ENCODE measurements at places on chromosomes 16 and 17. TPM values are rescaled to one million over a fixed set of nuclear protein-coding genes. Genes with fewer than 3 reads are reported as not detected.

GRCh38 chr17:66602659-66603384, 232.1 kb upstream of the CACNG5 start:
- DNase-seq = peak; percentile 24

BCL7C gene
- total RNA-seq = 48.3 TPM

DNA sequence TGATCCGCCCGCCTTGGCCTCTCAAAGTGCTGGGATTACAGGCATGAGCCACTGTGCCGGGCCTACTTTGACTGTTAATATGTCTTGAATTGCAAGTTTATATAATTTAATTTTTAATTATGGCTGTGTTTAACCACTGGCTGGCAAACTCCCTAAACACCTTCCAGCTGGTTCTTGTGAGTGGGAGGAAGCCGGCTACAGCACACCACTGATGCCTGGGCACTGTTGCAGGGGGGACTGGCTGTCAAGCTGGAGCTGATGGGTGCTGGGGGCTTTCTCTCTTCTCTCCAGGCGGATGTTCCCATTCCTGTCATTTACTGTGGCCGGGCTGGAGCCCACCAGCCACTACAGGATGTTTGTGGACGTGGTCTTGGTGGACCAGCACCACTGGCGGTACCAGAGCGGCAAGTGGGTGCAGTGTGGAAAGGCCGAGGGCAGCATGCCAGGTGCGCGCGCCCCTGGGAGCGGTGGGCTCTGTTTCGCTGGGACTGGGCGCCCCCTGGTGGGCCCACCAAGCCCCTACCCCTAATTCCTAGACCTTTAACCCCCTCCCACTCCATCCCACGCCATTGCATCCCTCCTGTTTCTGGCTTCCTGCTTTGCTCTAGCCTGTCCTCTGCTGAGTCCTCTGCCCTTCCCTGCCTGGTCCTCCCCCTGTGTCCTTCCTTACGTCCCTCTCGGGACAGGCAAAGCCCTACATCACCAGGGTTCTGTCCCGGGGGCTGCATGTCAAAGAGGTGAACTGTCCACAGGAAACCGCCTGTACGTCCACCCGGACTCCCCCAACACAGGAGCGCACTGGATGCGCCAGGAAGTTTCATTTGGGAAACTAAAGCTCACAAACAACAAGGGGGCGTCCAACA, 9.5 kb downstream of the TBX21 start:
- no peak for DNase-seq

- no peak for DNase-seq
These were observed 114.7 kb downstream of the IRX5 start for GRCh38 chr16:55045329-55045728.

DNA sequence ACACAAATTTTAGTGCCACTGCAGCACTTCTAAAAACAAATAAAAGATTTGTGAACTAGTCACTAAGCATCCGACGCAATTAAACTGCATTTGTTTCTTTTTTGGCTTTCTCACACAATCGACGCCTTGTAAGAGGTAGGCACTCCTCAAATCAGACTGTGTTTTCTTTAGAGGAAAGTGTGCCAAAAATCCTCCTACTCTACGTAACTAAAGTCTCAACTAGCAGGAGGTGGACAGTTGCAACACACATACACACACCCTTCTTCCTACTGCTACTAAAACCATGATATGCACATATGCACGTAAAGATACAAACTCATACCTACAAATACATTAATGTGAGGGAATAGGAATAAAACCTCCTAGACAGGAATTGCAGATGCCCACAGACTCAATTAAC, 844.7 kb upstream of the SOX9 start:
- DNase-seq = no peak
